Lung (tissue), 17 donors: ENCODE measurements at places on chromosomes 12 and 14. TPM values are rescaled to one million over a fixed set of nuclear protein-coding genes. Genes with fewer than 3 reads are reported as not detected.
A peak's percentile ranks its signal among the peaks of the same experiment; 100 is the strongest.

DNA sequence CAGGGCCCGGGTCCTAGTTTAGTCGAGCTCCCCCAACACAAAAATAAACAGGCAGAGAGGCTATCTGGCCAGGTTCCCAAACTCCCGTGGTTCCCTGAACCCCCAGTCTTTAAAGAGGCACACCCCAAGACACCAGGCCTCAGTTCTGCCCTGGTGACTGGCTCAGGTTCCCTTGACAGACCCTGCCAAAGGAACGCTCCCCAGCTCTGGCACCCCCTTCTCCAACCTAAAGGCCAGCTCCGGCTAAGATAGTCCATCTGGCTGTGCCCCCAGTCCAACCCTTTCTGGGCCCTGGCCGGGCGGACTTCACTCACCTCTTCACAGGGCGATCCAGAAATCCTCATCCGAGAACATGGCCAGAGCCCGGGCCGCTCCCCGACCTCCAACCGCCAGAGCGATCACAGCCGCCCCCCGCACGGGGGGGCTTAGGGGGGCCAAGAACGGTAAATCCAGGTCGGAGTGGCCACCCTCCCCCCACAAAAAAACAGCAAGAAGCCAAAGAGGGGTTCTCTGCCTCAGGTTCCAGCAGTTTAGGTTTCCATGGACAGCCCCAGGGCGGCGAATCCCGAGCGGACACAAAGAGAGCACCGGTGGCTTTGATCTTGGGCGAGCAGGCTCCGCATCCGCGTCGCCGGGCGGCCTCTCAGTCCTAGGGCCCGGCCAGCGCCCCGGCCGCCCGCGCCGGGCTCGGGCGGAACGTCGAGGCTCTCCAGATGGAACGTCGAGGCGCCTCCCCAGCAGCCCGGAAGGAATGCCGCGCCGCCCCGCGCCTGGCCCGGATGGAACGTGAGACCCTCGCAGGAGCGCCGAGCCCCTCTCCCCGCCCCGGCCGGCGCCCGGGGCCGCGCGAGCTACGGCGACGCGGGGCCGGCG is 1.1 kb downstream of the KMT2D start:
- no peak for DNase-seq

RNASE2 gene
- 7.8 TPM for total RNA-seq

KRT71 gene
- total RNA-seq = not detected

- no peak for DNase-seq
These were observed 9.6 kb downstream of the PFKM start for GRCh38 chr12:48128800-48129199.

C1QL4 gene
- not detected for total RNA-seq

CMA1 gene
- 0.34 TPM for total RNA-seq

KRT6C gene
- total RNA-seq = not detected

KRT6A gene
- total RNA-seq = 0.65 TPM

DNA sequence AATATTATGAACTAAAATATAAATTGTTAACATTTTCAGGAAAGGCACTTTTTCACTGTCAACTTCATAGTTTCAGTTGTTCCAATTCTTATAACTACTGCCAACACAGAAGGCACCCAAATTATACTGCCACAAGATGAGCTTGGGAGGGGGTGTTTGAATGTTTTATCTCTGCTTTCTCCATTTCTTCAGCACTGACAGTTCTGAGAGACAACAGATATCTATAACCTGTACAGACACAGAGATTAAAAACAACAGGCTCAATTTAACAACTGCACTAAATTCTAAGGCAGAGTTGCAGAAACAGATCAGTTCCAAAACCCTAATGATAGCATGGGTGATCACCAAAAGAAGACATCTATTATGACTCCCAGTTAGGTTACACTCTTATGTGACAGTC is 12.8 kb downstream of the SCAF11 start:
- DNase-seq = no peak

GRCh38 chr14:75875958-75876357 is 105.8 kb downstream of the TGFB3 start:
- DNase-seq = no peak

DNA sequence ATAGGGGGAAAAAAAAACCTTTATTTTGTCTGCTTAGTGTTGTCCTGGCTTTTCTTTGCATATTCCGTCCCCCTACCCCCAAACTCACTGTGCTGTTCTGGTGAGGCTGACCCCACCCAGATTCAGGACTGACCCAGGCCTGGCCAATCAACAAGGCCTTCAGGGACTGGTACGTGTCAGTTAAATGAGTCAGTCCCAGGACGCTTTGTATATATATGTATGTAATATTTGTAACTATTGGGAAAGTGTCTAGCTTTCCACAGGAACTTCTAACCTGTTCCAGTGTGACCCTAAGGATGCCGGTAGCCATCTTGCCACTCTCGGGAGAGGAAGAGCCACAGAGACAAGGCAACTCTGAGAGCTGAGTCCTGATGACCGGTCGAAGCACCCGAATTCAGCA is 107.4 kb downstream of the VCPKMT start:
- no peak for DNase-seq

GALNT16 gene
- 1.5 TPM for total RNA-seq

- DNase-seq = no peak
These were observed 23.6 kb upstream of the REP15 start for GRCh38 chr12:27672643-27673042.

GRCh38 chr12:66587912-66588311 is 91.0 kb downstream of the GRIP1 start:
- no peak for DNase-seq

TMEM63C gene
- 0.48 TPM for total RNA-seq

- peak; percentile 80 for DNase-seq
These were observed 53.4 kb downstream of the PLBD1 start for GRCh38 chr12:14514154-14514842.

- peak; percentile 91 for DNase-seq
These were observed 143.7 kb upstream of the DCN start for GRCh38 chr12:91326058-91327027.

- DNase-seq = no peak
These were observed 1.2 kb downstream of the TARBP2 start for GRCh38 chr12:53502331-53502730.
